Hair follicular keratinocyte (primary cell): ENCODE measurements at places on chromosomes 4 and X. TPM values are rescaled to one million over a fixed set of nuclear protein-coding genes. Genes with fewer than 3 reads are reported as not detected.

The FRAS1 gene
- 8.2 and 11.1 TPM in 2 replicates for total RNA-seq

The LRIT3 gene
- total RNA-seq: 0.11 TPM in 1 of 2 replicates, not detected in the other

The CNGA1 gene
- total RNA-seq: 0.08 and 0.19 TPM in 2 replicates

The HTN3 gene
- total RNA-seq: not detected in 2 replicates

The AFM gene
- total RNA-seq: not detected in 2 replicates

The SNCA gene
- 51.6 and 59.9 TPM in 2 replicates for total RNA-seq

The PRR32 gene
- total RNA-seq: not detected in 2 replicates

The PCDH19 gene
- total RNA-seq: not detected in 2 replicates

The CENPVL1 gene
- total RNA-seq: not detected in 2 replicates

The SOD3 gene
- not detected in 2 replicates for total RNA-seq

The GAB3 gene
- 0.11 and 0.31 TPM in 2 replicates for total RNA-seq

The SHISA3 gene
- total RNA-seq: not detected in 2 replicates

The USP17L11 gene
- total RNA-seq: not detected in 2 replicates

The SYP gene
- 0.16 and 0.30 TPM in 2 replicates for total RNA-seq
